Activated CD4-positive, alpha-beta T cell treated with anti-CD3 and anti-CD28 coated beads for 4 hours (primary cell): ENCODE measurements at places on chromosomes 4 and X.

DNA sequence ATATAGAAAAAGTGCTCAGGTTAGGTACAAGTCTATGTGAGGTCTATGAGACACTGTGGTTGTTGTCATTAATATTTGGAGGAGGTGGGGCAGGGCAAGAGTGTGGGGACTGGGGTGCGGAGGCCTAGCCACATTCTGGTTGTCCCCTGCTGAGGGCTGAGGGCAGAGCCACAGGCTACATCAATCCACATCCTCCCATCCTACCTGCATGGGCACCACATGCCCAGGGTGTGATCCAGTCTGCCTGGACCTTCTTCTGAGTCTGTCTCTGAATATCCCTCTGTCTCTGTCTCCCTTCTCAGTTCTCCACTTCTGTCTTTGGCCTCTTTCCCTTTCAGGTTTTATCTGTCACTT lies 1.2 kb upstream of the GATA1 start:
- DNase-seq = no peak

- DNase-seq = no peak
Measured at GRCh38 chr4:106425576-106425975, 57.0 kb upstream of the GIMD1 start.

- DNase-seq = no peak
Measured at GRCh38 chr4:10963958-10964703, 279.6 kb upstream of the CLNK start.

DNA sequence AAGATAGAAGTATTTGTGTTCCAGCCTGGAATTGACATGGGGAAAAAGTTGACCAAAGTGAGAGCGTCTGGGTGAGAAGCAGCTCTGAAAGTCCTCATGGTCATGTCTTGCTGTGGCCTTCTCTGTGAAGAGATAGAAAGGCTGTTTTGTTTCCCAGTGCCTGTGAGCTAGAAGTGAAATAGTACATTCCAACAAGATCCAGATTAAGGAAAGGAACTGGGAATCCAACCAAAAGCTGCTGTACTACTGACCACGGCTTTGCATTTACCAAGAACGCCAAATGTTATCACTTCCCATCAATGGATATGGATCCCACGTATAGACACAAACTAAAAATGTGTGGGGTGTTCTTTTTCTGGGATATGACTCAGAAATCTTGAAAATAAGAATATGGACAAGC lies 51.2 kb downstream of the TENM3 start:
- no peak for DNase-seq

GRCh38 chr4:88999392-88999930 lies 57.5 kb downstream of the FAM13A start:
- DNase-seq = no peak

DNA sequence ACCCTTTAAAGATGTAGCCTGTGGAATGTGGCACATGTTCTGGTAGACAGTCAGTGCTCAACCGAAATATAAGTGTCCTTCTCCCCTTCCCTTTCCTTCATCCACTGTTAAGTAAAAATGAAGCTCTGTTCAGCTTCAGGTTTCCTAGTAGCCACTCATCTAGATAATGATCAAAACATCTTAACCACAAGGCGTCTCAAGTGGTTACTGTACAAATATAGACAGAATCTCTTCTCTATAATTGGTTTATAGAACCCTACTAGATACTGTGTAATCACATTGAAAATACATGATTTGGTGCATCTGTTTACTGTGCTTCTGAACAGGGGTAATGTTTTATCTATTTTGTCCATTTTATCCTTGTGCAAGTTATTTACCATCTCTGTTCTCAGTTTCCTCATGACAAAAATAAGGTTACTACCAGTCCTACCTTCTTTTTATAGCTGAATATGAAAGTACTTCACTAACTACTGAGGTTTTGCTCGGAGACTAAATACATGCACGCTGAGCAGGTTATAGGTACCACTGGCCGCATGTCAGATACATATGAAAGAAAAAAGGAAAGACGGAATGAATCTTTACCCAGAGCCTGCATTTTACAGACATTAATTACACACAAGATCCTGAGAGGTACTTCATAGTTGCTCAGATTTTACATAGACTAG lies 20.3 kb upstream of the SLC25A4 start:
- DNase-seq = no peak

GRCh38 chrX:134713618-134714107 lies 55.4 kb upstream of the PLAC1 start:
- DNase-seq = no peak

- DNase-seq = no peak
Measured at GRCh38 chr4:5052204-5052702, 973 bp downstream of the STK32B start.

GRCh38 chr4:140109737-140110136 lies 44.2 kb downstream of the MAML3 start:
- no peak for DNase-seq

DNA sequence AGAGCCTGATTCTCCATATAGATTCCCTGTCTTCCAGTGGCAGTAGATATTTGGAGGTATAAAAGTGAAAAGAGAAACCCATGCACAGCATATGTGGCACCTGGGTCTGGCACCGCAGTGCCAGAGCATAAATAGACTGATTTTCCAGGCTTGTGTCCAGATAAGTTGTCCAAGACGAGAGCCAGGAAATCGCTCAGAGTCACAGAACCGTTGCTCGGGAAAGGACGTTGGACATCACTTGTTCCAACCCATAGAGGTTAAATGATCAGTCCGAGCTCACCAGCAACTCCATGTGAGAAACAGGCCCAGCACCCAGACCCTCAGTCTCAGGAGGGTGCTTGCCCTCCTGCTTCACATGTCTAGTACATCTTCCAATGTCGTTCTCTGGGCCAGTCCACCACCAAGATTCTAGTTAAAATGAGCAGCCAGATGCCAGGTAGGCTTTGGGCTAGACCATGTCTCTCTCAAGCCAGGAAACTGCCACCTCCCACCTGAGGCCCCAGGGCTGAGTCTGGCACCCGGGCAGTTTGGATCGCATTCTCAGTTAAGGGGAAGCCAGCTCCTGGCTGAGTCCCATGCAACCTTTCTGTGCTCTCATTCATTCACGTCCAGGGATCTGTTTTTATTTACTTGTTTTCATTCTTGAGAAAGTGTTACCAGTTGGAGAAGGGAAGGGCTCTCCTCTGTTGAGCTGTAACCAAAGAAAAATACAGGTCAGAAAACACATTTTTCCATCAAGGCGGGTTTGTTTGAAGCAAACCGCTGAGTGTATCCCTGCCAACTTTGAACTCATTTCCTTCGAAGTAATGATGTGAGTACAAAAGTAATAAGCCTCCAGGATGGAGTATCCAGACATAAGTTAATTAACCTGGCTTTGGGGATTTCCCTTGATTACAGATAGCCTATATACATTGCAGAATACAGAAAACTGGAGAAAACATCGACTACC lies 91.7 kb downstream of the PHOX2B start:
- no peak for DNase-seq

GRCh38 chrX:140933016-140933415 lies 69.4 kb upstream of the SPANXB1 start:
- DNase-seq = no peak

DNA sequence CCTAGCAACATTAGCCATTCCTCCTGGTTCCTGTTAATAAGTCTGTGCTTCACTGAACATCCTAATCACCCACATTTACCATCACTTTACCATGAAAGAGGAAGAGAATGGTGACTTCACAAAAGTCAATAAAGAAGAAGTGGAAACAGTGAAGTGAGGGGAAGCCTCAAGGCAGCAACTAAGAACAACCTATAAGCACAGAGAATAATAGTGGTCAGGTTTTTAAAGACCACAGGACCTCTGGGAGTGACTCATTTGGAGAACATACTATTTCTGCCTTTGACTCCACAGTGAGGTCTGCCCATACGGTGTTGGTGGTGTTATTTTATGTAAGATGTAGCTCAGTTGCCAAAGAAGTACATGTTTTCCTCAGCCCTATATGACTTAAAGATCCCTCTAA lies 86.0 kb upstream of the TET2 start:
- DNase-seq = no peak

DNA sequence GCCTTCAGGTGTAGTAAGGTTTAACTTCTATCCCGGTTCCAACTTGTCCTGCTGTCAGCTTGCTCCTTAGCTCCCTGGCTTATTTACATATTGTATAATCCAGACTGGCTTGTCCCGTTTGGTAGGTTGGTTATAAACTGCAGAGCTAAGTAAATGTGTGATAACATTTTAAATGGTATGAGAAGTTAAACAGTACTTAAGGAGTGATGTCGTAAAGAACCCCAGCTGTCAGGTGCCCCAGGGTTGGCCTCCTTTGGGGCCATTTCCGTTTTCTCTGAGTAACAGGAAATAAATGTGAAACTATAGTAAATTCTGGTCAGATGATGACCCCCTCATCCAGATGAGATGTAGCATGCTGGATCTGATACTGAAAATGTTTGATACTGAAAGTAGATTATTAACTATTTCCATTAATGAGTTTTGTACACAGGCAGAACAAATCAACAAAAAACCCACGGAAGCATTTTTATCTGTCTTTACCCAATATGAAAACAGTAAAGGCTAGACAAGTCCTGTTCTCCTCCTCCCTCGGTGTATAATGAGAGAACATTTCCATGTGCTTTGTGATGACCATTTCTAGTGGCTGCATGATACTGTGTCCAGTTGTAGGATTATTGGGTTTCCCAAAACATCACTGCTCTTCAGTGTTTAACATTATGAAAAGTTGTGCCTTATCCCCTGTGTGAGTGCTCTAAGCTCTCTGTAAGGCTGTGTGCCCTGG lies 22.4 kb downstream of the GAB1 start:
- DNase-seq = no peak

GRCh38 chrX:8879750-8880149 lies 78.6 kb upstream of the FAM9A start:
- peak; percentile 3 for DNase-seq

DNA sequence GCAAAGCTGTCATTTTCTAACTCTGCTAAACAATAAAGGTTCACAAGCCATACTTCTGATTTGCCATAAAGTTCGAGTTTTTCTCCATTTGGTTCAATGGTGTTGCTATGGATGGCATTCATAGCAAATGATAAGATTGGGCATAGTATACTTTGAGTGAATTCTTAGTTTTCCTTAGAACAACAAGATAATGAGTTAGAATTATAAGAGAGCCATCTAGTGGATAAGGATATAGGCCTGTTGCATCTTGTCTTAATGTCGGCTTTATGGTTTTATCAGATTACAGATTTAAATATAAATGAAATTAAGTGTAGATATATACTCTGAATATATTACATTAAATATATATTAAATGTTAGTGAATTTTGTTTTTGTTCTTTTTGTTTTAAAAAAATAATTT lies 644.6 kb downstream of the IL1RAPL1 start:
- DNase-seq = no peak

DNA sequence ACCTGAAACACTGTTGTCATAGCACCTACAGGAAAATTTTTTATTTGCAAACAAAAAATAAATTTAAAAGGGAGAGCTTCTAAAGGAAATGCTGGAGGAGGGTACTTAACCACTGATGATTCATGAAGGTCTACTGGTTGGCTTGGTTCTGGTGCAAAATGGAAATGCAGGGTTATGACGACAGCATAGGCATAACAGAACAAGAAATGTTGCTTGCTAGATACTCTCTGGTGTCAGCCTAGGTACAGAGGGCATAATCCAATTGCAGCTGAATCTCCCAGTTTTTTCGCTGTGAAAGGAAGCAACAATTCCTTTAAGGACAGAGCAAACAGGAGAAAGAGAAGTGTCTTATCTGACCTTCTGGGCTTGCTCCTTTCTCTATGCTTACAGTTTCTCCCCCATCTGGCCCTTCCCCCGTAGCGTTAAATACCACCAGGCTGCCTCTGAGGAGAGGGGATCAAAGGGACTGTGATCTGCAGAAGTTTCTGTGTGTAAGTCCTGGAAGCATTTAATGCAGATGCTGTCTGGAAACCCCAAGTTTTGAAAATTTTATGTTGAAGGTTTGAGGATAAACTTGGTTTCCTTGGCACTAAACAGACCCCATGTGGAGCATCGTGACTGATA lies 23.7 kb upstream of the CASK start:
- DNase-seq = no peak

GRCh38 chr4:145045180-145045579 lies 52.8 kb downstream of the ANAPC10 start:
- DNase-seq = no peak

- DNase-seq = no peak
Measured at GRCh38 chrX:155262970-155263754, 1.1 kb downstream of the RAB39B start.

- DNase-seq = no peak
Measured at GRCh38 chrX:116238093-116238492, 67.5 kb downstream of the AGTR2 start.

- DNase-seq = no peak
Measured at GRCh38 chr4:150938417-150938816, 76.7 kb downstream of the LRBA start.

- no peak for DNase-seq
Measured at GRCh38 chrX:542179-542578, 88.4 kb upstream of the SHOX start.

DNA sequence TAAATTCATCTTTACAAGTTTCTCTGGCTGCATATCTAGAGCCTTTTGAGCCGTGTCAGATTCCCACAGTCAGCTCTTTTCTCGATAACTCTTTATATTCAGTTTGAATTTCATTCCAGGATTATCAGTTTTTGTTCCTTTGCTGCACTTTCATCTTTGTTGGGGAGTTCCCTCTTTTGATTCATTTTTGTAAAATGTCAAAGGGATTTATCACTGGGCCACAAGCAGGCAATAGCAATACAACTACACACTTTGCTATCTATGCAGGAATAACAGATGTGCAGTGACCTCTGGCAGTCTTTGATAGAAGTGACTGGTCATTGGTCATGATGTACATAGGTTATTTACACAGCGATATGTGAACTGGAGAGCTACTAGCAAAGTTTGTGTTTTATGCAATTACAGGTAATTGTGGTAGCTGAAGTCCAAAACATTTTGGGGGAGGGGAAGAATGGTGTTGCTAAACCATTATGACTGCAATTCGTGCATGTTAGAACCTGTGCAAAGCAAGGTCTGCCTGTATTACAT lies 43.8 kb downstream of the HPGDS start:
- no peak for DNase-seq

DNA sequence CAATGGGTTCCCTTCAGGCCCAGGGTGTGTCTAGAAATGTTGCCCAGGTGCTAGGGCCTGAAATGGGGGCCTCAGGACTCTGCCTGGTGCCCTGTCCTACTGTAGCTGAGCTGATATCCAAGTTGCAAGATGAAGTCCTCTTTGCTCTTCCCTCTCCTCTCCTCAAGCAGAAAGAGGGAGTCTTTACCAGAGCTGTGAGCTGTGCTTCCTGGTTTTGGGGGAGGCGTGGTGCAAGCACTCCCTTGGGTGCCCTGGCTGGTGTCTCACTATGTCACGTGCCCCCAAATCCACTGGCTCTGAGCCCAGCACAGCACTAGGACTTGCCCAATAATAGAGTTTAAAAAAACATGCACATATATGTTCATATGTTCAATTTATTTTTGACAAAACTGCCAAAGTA lies 29.3 kb upstream of the CT47A1 start:
- no peak for DNase-seq

- no peak for DNase-seq
Measured at GRCh38 chrX:68865300-68865699, 36.5 kb downstream of the EFNB1 start.

- DNase-seq = no peak
Measured at GRCh38 chr4:26609391-26609790, 25.5 kb downstream of the TBC1D19 start.

- no peak for DNase-seq
Measured at GRCh38 chr4:108738003-108738706, 24.7 kb downstream of the ETNPPL start.

GRCh38 chrX:1914606-1915365 lies 299.9 kb downstream of the ASMT start:
- DNase-seq = no peak

GRCh38 chr4:185309770-185310169 lies 86.0 kb downstream of the LRP2BP start:
- DNase-seq = no peak
